ENCODE measurements at places on chromosomes 12 and 14.

GRCh38 chr12:88398031-88398430 is 182.2 kb downstream of the KITLG start:
- peak; percentile 55 for DNase-seq

- no peak for DNase-seq
These were observed 1.4 kb downstream of the KRT5 start for GRCh38 chr12:52518574-52519386.

GRCh38 chr12:94180558-94181296 is 32.4 kb downstream of the PLXNC1 start:
- DNase-seq, result no peak

DNA sequence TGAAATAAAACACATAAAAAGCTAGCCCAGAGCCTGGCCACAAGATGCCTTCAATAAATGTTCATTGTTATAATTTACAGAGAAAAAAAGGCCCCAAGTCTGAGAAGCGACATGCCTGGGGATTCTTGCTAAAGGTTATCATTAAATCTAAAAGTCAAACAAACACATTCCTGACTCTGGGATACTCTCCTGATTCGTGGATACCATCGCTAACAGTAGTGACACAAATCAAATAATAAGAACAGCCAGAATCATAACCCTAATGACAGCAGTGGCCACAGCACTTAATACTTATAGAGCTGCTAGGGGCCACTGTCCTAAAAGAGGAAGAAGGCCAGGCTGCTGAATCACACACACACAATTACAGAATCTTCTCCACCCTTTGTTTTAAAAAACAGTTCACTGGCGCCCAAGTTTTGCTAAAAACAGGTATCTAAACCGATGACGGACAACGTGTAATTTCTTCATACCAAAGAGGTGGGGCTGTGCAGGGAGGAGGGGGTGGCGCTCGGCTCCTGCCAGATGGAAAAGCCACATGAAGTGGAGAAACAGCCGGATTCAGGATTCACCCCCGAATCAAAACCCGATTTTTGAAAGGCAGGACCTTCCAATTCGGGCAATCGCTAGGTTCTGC is 1.2 kb downstream of the CLIP1 start:
- peak; percentile 48 for DNase-seq

GRCh38 chr12:99605-100004 is 33.0 kb downstream of the IQSEC3 start:
- peak; percentile 7 for DNase-seq

GRCh38 chr12:116164250-116165035 is 113.0 kb downstream of the MED13L start:
- DNase-seq, result no peak

DNA sequence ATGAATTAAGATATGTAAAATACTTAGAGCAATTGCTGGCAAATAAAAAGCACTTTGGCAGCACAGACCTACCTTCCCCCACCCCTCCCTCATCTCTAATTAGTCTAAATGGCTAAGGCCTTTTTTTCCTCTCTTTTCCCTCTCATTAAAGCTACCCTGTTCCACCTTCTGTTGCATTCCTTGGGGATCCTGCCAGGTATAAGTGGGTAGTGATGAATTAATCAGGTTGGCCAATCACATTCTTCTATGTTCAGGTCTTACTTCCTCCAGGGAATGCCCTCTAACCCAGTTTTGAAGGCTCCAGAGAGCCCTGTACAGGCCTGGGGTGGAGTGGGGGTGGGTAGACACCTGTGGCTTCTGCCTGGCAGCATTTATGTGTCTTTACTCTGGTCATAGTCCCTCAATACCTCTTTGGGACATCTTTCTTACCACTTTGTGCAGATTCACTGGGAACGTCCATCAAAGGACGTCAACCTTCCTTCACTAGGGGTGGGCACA is 28.4 kb downstream of the HSPB8 start:
- DNase-seq, result no peak

DNA sequence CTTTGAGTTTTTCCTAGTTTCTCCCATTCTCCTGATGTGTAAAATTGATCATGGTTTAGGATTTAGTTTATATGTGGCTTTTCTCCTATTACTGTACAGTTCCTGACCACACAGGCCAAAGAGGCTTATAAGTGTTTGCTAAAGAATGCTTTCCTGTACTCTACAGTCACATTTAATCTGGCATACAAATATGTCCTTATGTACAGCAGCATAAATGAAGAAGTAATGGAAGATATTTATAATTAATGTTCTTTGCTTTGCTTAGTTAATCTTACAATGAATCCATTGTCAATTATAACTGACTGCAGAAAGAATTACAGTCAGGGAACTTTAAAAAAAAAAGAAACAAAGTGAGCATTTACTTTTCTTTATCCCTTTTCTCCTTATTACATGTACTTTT is 293.9 kb downstream of the KCNC2 start:
- DNase-seq, result no peak

- DNase-seq, result no peak
These were observed 1009.6 kb downstream of the DIO2 start for GRCh38 chr14:79201564-79202207.

- DNase-seq, result no peak
These were observed 10.0 kb upstream of the PKP2 start for GRCh38 chr12:32906399-32907165.

GRCh38 chr12:25041006-25041741 is 92.3 kb upstream of the BCAT1 start:
- DNase-seq, result no peak

DNA sequence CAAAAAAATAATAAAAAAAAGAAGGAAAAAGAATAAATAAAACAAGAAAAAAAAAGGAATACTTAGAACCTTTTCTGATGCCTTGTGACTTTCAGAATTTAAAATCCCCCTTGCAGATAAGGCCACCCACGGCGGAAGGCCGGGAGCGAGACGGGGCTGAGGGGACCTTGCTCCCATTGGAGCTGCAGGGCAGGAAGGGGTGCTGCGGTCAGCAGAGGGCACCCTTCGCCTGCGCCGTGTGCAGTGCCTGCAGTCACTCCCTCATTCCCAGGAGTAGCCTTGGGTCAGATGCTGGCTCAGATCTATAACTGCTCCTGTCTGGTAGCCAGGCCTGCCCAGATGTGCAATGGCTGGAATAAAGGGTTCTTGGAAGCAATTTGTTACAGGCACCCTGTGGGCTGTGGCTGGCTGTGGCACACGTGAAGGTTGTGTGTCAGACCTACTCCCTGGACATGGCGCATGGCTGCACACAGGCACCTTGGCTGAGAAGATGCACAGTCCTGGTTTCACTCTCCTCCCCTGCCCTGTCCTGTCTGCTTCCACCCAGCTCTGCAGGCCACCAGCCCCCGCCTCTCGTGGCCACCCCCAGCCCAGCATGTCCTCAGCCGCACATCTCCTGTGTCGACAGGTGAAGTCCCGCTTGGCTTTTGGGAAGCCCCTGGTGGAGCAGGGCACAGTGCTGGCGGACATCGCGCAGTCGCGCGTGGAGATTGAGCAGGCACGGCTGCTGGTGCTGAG is 13.4 kb upstream of the ALDH2 start:
- DNase-seq, result peak; percentile 35

DNA sequence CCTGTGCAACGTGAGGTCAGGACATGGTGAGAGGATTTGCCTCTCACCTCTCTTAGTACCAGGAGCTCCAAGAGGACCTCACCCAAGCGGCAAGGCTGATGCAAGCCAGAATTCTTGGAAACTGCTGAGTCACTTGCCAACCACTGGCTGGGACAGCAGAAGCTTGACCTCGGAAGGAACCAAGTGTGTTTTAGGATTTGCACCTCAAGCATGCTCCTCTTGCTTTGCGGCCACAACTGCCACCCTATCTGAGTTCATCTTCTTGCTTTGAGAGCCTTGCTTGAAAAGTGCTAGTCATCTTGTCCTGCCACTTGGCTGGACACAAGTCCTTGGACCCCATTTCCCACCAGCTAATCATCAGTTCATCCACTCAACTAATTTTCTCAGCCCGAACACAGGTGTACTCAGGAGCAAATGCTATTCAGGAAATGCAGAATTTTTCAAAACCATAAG is 195.8 kb downstream of the SLC25A21 start:
- peak; percentile 32 for DNase-seq

- DNase-seq, result no peak
These were observed 501.2 kb downstream of the PCNX1 start for GRCh38 chr14:71408362-71409030.

- no peak for DNase-seq
These were observed 40.5 kb downstream of the FBRSL1 start for GRCh38 chr12:132530447-132530846.

- DNase-seq, result peak; percentile 79
These were observed 36.4 kb downstream of the EPS8 start for GRCh38 chr12:15752785-15753184.

GRCh38 chr12:1575408-1576401 is 18.7 kb downstream of the FBXL14 start:
- DNase-seq, result peak; percentile 68

DNA sequence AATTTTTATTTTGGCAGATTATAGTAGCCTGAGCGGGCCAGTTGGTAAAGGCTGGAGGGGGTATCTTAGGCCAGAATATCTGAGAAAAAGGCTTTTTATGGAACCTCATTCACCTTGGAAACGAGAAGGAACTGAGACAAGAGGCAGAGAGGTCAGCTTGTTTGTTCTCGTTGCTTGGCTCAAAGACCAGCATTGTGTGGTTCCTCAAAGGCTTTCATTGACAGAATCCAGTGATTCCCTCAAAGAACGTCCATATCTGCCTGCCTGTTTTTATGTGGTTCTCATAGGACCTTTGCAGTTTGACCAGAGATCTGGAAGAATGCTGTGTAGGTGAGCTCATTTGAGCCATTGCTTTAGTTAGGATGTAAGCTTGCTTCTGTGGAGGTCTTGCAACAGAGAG is 117.3 kb downstream of the CFAP54 start:
- DNase-seq, result no peak

DNA sequence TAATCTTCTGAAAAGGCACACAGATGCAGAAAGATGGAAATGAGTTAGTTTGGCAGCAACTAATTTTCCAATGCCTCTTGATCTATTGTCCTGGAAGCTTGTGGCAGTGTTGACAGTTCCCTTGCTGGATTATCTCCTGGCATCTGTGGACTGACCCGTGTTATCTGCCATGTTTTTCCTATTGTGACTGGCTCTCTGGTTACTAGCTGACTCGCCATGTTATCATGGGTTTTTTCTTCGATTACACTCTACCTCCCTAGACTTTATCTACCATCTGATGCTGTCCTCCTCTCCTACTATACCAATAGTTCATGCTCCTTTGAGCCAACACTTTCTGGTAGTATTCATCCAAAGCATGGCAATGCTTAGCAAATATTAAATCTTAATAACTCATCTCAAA is 63.3 kb upstream of the FLRT2 start:
- no peak for DNase-seq

- peak; percentile 57 for DNase-seq
These were observed 262.6 kb downstream of the ADAMTS20 start for GRCh38 chr12:43289426-43289801.

DNA sequence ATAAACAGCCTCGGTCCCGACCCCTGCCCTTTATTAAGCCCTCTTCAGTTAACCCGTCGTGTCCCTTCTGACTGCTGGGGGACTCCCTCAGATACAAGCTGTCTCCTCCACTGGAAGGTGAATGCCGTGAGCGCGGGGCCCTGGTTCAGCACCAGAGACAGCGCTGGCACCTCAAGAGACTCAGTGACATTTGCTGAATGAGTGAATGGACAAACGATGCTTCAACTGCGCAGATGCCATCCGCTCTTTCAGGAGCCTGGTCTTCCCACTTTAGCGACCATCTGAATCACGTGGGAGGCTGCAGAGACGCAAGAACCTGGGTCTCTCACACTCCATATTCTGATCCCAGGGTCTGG is 92.6 kb upstream of the SFSWAP start:
- DNase-seq, result no peak

- DNase-seq, result no peak
These were observed 7.6 kb upstream of the SPATS2 start for GRCh38 chr12:49359671-49360070.

DNA sequence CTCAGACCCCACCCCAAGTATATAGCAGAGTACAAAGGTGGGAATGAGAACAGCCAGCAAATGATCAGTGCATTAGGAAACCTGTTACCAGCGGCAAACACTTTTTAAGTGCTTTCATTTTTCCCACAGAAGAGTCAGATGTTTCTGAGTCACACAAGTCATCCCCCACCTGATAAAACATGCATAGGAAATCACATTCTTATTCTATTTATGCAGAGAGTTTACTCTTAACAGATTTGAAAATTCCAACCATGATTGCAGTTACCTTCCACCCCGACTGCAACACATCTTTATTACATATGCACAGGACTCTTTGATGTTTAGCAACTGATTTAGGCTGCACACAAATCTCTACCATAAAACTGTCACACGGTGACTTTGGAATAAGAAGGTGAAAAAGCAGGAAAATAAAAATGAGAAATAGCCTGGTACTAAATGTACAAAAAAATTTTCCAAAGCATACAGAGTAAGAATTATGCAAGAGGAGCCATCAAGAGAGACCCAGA is 236.4 kb downstream of the PAWR start:
- peak; percentile 54 for DNase-seq

DNA sequence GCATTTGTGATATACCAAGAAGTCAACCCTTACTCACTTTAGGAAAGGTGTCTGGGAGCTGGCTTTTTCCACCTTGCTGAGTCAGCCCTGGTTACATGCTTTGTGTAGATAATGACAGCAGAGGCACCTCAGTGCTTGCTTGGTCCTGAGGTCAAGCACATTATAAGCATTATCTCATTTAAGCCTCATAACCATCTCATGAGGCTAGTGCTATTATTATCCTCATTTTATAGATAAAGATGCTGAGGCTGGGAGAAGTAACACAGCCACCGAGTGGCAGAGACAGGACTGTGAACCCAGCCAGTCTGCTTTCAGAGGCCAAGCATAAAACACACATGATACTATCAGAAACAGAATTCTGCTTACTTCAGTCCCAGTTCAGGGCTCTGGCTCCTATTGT is 29.4 kb downstream of the MAX start:
- DNase-seq, result no peak

DNA sequence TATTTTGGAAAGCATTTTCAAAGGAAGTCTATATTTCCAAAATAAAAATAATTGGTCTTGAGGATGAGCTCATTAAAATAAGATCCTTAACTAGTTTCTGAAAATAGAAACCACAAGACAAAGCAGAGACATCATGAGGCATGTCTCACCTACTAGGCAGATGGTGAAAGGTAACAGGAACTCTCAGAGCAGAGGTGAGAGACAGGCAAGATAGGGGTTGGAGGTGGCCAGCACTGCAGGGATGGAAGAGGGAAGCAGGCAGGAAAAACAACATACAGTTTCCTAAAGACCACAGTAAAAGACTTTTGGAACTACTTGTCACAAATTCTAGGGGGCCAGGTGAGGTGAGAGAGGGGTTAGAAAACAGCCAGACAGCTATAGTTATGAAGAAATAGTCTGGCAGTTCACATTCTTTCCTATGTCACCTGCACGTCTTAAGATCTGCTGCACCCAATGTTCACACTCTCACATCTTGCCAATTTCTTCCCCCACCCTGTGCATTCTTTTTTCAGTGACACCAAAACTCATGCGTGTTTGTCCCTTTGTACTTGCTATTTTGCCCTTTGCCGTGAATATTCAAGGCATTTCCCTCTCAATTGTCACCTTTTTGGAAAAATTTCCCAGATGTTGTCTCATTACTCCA is 341.7 kb upstream of the KITLG start:
- no peak for DNase-seq

Data from fibroblast of skin of right quadriceps (primary cell).